ENCODE measurements at places on chromosomes 16 and 17.

DNA sequence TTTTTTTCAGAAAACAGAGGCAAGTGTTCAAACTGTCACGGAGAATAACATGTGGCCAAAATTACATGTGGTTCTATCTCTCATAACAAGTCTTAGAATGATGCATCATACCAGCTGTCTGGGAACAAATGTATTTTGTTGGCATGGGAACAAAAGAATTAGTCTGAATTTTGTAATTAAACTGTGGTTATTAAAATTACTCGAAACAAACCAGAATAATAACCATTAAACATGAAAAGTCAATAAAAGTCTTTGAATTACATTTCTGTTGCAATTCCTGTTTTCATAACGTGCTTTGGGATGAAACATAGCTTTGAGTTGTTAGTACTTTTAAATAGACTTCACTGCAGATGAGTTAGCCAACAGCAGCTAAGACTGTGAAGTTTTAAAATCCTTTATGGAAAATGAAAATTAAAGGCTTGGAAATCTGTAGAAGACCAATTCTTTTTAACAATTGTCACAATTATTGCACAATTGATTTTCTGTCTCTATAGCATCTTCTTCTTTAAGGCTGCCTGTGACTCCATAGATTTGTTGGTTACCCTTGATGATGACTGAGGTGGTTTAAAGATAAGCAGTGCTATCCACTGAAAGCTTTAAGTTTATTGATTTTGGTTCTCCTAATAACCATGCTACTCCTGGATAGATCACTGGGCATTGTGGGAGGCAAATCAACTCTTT lies 117.9 kb upstream of the AXIN2 start:
- no peak for DNase-seq

DNA sequence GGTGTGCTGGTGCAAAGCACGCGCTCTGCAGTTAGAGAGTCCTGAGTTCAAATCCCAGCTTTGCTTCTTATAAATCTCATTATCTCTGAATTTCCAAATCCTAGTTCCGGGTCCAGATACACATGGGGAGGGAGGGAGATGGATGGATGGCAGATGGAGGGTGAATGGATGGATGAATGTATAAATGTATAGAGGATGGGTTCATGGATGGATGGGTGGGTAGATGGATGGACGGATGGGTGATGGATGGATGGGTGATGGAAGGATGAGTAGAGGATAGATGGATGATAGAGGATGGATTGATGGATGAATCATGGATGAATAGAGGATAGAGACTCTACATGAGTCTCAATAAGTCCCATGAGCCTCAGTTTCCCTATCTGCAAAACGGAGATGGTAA lies 89.9 kb downstream of the MYH11 start:
- DNase-seq: no peak

GRCh38 chr16:4142268-4142667 lies 26.0 kb upstream of the ADCY9 start:
- DNase-seq: no peak

- DNase-seq: peak; percentile 73
Measured at GRCh38 chr17:81685108-81685507, 1.3 kb downstream of the HGS start.

- no peak for DNase-seq
Measured at GRCh38 chr17:74780443-74781238, 4.5 kb upstream of the NAT9 start.

DNA sequence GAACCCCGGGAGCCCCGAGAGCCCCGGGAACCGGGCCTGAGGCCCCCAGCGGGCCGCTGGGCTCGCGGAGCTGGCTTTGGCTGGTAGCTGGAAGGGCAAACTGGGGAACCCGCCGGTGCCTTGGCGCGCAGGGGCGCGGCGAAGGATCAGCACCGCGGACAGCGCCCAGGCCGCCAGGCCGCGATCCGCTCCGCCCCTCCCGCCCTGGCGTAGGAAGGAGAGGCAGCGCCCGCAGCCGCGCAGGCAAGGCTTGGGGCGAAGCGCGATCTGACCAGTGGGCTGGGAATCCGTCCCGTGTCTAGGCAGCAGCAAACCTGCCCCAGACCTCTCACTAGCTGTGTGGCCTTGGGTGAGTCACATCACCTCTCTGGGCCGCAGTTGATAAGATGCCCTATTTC lies 331 bp upstream of the CCDC92B start:
- peak; percentile 36 for DNase-seq

GRCh38 chr16:10765772-10766171 lies 22.1 kb downstream of the NUBP1 start:
- no peak for DNase-seq

- no peak for DNase-seq
Measured at GRCh38 chr16:56669005-56669839, at the start of gene MT1H. Gene MT1H, plus strand, starts transcription at chr16:56669814. Its CDS starts 71 bp downstream, at chr16:56669885.

DNA sequence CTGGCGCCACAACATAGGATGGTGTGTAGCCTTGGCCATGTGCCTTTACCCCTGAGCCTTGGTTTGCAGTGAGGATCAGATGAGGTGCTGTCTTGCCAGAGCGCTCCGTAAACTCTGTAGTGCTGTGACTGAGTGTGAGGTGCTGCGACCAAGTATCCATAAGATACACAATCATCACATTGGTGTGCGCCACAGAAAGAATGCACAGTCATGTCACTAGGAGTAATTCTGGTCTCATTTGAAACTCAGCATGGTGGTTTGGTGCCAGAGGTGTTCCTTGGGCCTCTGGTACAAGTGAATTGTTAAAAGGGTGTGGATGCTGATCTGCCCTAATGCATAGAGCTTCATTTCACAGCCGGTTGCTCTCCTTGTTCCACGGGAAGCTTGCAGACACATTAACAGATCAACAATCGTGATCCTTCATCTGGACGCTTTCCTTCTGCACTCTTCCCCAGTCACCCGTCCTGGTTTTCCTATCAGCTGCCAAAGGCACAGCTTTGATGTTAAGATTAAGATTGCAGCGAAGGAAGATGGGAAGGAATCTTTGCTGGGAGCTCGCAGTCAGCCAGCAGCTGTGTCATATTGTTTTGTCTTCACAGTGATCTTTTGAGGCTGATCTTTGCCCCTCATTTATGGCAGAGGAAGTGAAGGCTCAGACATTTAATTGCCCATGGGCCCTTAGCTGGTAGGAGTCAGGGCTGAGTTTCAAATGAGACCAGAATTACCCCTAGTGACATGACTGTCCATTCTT lies 79.1 kb downstream of the KSR1 start:
- no peak for DNase-seq

DNA sequence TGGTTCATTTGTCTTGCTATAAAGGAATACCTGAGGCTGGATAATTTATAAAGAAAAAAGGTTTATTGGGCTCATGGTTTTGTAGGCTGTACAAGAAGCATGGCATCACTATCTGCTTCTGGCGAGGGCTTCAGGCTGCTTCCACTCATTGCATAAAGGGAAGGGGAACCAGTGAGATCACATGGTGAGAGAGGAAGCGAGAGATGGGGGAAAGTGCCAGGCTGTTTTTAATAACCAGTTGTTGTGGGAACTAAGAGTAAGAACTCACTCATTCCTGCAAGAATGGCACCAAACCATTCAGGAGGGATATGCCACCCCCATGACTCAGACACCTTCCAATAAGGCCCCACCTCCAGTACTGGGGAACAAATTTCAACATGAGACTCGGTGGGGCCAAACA lies 24.3 kb downstream of the SPECC1 start:
- DNase-seq: no peak

- peak; percentile 64 for DNase-seq
Measured at GRCh38 chr17:32525122-32525521, 38.3 kb downstream of the CDK5R1 start.

DNA sequence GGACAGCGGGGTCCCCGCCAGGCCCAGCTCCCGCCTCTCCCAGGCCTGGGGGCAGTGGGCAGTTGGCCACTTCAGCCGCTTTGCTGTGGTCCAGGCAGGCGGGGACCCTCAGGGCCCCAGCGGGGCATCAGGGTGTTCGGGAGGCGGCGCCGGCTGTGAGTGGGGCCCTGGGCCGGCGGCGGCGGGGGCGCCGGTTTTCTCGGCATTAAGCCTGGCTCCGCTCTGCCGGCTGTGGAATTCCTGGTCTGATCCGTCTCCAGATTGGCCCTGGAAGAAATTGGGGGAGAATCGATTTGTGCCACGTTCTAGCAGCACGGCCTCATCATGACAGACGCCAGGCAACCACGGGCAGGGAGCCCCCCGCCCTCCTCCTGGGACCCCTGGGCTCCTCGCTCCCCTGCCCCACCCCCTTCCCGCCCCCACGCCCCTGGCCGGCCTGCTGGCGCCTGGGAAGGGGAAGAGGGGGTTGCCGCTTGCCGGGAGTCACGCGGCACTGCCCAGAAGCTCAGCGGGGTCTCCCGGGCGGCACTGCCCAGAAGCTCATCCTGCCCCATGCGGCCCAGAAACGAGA lies 28.6 kb upstream of the SSTR5 start:
- DNase-seq: no peak

GRCh38 chr17:78842881-78843565 lies 2.4 kb upstream of the USP36 start:
- peak; percentile 16 for DNase-seq

DNA sequence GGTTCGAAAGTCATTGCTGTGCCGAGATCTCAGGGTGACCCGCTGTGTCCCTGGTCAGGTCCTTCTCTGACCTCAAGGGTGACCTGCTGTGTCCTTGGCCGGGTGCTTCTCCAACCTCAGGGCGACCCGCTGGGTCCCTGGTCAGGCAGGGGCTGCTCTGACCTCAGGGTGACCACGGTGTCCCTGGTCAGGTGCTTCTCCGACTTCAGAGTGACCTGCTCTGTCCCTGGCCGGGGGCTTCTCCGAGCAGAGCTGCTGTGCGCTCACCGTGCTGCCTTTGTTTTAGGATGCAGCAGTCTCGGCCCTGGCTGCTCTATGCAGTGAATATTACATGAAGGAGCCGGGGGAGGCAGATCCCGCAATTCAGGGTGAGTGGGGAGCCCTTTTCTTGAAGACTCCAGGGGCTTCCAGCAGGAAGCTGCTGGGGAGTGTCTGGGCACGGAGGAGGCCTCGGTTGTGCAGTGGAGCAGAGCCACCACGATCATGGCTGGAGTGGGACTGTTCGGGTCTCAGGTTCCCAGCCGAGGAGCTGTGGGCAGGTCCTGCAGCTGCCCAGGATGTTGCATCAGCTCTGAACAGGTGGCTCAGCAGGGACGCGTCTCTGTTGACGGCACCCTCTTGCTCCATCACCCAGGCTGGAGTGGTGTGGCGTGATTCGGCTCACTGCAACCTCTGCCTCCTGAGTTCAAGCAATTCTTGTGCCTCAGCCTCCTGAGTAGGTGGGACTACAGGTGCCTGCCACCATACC lies 83.7 kb upstream of the ZNF750 start:
- no peak for DNase-seq

GRCh38 chr17:40596261-40596919 lies 31.1 kb upstream of the CCR7 start:
- DNase-seq: no peak

DNA sequence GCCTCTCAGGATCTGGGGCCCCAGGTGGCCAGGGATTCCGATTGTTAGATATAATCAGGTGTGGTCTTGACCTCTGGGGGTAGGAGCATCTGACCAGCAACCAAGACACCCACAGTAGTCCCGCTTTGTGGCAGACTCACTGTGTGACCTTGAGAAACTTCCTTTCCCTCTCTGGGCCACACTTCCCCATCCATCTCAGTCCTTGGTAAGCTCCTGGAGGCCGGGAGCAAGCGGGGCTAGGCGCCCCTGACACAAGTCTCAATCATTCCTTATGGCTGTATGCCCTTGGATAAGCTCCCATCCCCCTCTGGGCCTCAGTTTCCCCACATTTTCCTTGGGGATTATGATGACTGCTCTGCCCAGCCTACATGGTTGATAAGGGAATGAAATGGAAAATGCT lies 21.3 kb downstream of the CPNE2 start:
- no peak for DNase-seq

DNA sequence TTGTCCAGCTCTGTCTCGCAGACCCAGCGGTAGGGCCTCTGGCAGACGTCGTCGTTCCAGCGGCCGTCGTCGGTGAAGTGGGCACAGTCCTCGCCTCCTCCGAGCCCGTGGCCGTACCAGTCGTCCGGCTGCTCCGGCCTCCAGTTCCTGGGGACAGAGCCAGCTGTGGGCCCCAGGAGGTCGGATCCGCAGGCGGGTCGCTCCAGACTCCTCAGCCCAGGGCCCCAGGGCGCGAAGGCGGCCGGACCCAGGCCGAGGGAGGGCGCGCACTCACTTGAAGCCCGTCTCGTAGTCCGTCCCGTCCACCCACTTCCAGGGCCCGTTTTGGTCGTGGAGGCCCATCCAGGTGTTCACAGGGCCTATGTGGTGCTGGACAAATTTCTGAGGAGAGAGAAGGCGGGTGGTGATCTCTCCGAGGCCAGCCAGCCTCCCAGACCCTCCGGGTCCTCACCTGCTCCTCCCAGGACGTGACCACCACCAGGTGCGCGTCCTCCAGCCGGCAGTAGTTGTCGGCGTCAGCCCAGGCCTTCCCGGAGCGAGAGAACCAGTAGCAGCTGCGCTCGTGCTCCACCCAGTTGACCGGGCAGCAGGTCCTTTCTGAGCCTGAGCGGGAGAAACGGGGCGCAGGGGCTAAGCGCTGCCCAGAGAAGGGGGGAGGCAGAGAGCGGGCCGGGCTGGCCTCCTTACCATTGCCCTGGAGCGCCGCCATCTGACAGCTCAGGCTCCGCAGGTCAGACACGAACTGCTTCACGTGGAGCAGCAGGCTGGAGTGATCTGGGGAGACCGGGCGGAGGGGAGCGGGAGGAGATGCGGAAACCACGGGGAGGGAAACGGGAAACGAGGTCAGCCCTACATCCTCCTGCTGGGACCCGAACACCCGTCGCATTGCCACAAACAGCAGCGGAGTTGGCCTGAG lies 5.2 kb downstream of the ASGR1 start:
- no peak for DNase-seq

GRCh38 chr16:87538160-87538559 lies 45.3 kb upstream of the ZCCHC14 start:
- DNase-seq: no peak

- DNase-seq: no peak
Measured at GRCh38 chr16:30030011-30030685, 923 bp downstream of the TLCD3B start.

DNA sequence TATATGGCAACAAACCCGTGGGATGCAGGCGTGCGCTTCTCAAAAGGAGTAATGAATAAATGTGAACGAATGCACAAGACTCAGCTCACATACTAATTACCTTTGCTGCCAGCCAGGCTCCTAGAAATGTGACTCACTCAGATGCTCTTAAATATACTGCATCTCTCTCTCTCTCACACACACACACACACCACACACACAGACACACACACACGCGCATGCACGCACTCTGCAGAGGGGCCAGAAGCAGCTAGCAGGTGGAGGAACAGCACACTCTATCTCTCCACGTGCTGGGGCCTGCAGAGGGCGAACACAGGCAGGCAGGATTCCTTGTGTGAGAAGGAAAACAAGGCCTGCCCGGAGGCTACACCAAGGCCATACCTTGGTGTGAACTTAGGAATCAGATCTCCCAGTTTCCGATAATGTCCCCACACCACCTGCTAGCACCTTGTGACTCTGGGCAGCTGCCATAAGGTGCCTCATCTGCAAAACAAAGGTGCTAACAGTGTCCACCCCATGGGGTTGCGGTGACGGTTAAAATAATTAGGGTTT lies 5.3 kb downstream of the GPRC5B start:
- DNase-seq: no peak
